ENCODE measurements at places on chromosomes 4 and X.

DNA sequence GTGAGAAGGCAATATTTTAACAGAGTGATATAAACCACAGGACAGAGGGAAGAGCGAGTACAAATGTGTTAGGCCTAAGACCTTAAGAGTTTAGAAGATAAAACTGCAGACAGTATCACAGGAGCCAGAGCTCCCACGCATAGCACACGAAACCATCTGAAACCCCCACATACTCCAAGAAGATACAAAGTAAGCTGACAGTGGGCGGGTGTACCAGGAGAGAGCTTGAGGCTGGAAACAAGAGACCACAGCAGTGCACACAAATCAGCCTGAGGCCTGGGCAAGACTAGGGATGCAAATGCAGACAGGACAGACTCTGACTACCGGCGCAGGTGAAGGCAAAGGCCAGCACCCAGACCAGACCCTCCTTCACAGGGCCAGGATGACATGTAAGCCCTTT lies 54.1 kb upstream of the ARHGAP24 start:
- DNase-seq: no peak

DNA sequence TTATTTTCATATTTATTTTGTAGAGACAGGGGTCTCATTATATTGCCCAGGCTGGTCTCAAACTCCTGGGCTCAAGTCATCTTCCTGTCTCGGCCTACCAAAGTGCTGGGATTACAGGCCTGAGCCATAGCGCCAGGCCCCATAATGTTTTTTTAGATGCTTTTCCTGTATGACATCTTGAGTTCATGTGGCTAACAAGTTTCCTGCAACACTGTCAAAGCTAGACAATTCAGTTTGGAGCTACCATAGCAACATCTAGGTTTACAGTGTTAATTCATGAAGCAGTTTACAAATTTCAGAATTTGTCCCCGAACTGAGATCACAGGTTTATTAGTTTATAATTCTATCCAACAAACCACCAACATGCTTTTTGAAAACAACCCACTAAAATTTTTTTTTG lies 6.4 kb upstream of the IL13RA2 start:
- no peak for DNase-seq

- DNase-seq: no peak
Observed at GRCh38 chr4:158302076-158302866, 92.0 kb downstream of the TMEM144 start.

- no peak for DNase-seq
Observed at GRCh38 chrX:154350429-154351182, 23.8 kb downstream of the FLNA start.

- DNase-seq: no peak
Observed at GRCh38 chr4:177016541-177017141, 223.9 kb upstream of the VEGFC start.

GRCh38 chr4:6381571-6382123 lies 90.8 kb downstream of the PPP2R2C start:
- no peak for DNase-seq

DNA sequence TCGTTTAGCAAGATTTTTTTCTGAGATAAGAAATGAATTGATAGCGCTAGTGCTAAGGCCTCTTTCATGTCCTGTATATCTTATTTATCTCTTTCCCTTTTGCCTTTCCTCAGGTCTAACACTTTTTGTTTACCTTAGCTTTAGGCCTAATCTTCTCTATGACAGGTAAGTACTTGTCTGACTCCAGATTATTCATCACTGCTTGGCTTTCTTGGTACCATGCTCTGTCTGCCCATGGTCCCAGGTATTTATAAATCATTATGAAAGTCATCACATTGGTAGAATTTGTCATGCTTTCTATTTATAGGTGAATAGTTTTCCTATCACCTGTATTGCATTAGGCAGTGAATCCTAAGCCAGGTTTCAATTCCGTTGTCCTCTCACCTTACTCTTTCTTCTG lies 99.5 kb upstream of the CTSO start:
- DNase-seq: no peak

DNA sequence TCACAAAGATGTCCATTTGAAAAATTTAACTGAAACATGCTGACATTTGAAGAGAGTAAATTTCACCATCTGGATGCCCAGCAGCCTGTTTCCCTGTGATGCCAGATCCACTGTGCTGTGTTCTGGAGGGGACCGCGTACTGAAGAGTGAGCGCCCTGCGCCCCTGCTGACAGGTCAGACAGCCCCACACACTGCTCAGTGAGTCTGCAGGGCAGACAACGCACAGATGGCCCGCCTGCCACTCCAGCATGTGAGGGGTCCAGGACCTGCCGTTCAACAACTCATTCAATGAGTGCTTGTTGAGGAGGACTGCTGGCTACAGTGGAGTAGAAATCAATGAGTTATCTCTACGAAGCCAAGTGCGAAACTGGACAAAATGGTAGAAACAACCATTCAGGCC lies 49.2 kb downstream of the FGFRL1 start:
- no peak for DNase-seq

DNA sequence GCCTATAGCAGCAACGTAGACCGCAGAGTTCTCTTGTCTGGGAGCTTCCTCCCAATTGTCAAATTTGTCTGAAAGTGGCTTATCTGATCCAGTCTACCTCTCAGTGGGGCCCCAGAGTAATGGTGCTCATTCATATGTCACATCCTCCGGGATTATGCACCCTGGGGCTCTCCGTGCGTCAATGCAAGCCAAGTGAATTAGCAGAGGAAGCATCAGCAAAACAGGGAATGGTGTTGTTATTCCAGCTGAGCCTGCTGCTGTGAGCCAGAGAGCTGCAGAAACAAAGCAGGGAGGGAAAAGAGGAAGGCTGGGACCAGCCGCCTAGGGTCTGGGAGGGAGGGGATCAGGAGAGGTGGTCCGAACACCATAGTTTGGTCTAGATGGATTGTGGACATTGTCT lies 95.2 kb downstream of the CLNK start:
- DNase-seq: no peak

DNA sequence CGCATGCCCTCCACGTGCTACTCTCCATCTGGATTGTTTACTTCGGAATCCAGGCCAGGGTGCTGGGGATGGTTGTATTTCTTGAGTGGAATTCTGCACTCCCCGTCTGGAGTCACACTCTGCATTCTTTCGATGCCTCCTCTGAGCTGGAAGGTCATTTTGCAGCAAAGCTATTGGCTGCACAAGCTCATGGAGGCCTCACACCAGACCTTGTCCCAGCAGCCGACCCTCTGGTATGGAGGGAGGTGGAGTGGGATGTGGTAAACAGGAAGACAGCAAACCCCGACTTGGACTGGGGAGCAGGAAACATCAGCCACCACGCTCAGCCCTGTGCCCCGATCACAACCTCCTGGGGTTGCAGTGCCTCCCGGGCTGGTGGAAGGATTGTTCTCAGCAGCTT lies 225.3 kb upstream of the LNX1 start:
- no peak for DNase-seq

GRCh38 chrX:142184756-142185602 lies 20.1 kb downstream of the MAGEC2 start:
- DNase-seq: no peak

- no peak for DNase-seq
Observed at GRCh38 chr4:24453951-24454350, 130.4 kb downstream of the DHX15 start.

GRCh38 chr4:10117359-10118047 lies 904 bp upstream of the WDR1 start:
- DNase-seq: no peak

GRCh38 chr4:124997124-124997523 lies 284.6 kb upstream of the ANKRD50 start:
- DNase-seq: no peak

GRCh38 chr4:98802770-98803198 lies 126.1 kb downstream of the EIF4E start:
- DNase-seq: no peak

DNA sequence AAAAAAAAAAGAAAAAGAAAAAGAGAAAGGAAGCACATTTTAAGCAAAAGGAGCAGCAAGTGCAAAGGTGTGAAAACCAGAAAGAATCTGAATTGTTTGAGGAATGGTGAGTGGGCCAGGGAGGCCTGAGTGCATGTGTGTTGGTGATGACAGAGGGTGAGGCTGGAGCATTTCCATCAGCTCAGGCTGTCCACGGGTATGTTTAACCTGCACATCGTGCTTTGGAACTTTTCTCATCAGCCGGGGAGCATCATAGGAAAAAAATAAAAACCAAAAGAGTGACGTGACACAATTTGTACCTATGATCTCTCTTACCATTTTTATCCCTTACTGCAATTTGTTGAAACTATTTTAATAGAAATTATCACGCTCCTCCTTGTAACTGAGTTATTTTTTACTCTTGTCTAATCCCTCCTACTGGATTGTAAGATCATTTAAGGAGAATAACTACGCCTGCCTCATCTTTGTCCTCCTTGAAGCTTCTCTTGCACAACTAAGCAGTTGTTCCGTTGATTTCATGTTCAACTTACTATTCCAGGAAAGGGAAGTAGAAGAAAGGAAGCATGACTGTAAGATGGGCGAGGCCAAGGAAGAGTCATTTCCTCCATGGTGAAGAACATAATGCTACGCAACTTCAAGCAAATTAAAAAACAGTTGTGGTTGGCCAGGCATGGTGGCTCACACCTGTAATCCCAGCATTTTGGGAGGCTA lies 7.0 kb downstream of the PALLD start:
- DNase-seq: no peak

GRCh38 chr4:180688480-180688879 lies 1554.7 kb upstream of the TENM3 start:
- no peak for DNase-seq

DNA sequence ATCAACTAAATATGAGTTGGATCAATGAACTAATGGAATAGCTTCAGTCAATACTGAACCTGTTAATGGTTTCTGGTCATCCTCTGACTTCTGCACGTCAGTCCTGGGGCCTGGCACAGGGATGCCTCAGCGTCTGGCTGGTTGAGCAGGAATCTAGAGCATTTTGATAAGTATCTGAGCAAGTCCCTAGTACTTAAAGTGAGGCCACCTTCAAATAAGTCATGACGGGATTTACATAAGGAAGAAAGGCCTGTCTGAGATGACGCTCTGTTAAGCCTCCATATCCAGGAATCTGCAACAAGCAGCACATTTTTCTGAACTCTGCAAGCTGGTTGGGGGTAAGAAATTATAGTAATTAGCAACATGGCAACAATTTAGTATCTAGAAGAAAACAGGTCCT lies 83.2 kb upstream of the TBC1D9 start:
- DNase-seq: no peak

DNA sequence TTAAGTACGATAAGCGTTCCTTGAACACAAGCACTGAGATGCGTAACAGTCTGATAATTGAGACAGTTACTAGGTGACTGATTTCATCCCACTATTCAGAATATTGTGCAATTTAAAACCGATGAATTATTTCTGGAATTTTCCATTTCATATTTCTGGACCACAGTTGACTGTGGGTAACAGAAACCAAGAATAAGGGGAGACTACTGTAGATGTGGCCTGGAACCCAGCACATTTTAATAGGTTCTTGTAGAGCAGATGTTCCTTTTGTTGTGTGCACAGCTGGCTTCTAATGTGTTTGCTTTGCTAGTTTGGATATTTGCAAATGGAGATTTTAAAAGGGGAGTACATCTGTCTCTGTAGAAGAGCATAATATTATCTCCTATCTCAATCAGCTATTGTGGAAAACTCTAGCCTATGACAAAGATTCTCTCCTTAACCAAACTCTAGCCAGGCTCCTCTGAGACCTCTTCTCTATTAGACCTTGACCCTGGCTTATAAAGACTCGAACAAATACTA lies 16.4 kb downstream of the NAAA start:
- DNase-seq: no peak

GRCh38 chr4:10998846-10999245 lies 314.3 kb upstream of the CLNK start:
- DNase-seq: no peak

DNA sequence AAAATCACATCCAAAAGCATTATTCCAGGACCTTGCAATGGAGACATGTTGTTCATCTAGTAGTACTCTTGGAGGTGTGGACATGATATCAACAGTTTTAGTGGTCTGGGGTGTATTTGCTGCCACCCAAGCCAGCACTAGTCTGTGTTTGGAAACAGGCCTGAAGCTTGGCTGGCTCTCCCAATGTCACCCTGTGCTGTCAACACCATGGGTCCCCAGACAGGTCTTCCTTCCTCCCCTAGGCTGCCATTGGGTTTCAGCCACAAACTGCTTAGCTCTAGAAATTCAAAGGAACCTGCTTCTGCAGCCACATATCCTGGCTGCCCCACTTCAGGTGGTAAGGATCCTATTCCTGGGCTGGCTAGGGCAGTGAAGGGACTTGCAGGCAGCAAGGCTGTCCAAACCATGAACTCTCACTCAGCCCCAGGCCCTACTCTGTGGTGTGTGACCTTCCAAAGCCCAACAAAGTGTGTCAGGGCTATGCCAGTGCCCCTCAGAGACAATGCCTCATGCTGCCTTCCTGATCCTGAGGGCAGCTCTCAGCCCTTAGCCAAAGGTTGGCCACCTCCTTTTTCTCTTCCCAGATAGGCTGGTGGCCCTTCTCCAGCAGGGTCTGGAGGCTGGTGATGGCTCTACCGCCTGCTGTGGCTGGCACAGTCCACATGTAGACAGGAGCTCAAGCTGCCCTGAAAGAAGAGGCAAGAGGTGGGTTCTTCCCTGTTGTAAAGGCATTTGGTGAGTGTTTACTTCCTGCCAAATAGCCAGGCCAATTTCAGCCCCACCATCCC lies 18.3 kb downstream of the AMER1 start:
- no peak for DNase-seq

GRCh38 chr4:90584051-90584450 lies 456.9 kb downstream of the CCSER1 start:
- DNase-seq: no peak

DNA sequence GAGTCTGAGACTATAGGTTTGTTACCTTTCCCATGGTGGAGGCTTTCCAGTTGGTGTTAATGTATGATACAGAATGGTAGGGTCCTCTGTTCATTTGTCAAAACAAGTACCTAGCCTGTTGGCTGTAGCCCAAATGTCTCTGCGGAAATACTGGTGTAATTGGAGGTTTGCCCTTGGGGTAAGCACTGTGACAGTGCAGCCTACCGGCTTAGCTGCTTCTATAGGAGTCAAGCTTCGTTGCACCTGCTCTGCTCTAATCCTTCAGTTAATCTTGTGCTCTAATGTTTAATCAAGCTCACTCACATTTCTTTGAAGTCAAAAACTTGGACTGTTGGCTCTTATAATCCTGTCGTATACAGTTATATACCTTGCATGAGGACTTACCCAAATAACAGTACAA lies 203.4 kb downstream of the CCNG2 start:
- no peak for DNase-seq

DNA sequence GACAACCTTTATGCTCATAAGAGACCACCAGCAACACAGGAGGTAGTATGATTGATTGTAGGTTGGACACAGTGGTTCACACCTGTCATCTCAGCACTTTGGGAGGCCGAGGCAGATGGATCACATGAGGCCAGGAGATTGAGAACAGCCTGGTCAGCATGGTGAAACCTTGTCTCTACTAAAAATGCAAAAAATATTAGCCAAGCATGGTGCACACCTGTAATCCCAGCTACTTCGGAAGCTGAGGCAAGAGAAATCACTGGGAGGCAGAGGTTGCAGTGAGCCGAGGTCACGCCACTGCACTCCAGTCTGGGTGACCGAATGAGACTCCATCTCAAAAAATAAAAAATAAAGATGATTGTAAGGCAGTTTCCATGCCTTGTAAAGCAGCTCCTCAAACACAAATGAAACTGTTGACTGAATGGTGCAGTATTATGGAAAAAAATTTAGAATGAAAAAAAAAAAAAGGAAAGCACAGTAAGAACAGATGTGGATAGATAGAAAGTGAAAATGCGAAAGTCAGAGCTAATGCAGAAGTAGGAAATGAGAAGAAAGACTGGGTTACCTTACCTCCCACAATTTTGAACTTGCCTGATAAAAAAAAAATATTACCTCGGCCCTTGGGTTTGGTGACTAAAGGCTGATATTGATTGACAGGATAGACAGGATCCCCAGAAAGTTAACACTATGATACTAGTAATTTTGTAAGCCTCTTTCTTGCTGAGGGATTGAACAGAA lies 249.2 kb upstream of the TRAM1L1 start:
- DNase-seq: no peak

All from stimulated activated CD4-positive, alpha-beta T cell treated with anti-CD3 and anti-CD28 coated beads, Interleukin-1b, Interleukin-23, amount 100 ng/mL, for 48 hours (primary cell).